ENCODE measurements at places on chromosomes 16 and 17.
A peak's percentile ranks its signal among the peaks of the same experiment; 100 is the strongest.

- DNase-seq = no peak
These were observed 3.7 kb downstream of the SPPL2C start for GRCh38 chr17:45848405-45848804.

- DNase-seq = no peak
These were observed 667.4 kb upstream of the SALL1 start for GRCh38 chr16:51818342-51818944.

- peak; percentile 44 for DNase-seq
These were observed 658 bp downstream of the RAB5C start for GRCh38 chr17:42153919-42154742.

- no peak for DNase-seq
These were observed 7.5 kb downstream of the C1QTNF8 start for GRCh38 chr16:1088295-1089170.

GRCh38 chr17:79651761-79652160, 40.9 kb upstream of the RBFOX3 start:
- DNase-seq = no peak

DNA sequence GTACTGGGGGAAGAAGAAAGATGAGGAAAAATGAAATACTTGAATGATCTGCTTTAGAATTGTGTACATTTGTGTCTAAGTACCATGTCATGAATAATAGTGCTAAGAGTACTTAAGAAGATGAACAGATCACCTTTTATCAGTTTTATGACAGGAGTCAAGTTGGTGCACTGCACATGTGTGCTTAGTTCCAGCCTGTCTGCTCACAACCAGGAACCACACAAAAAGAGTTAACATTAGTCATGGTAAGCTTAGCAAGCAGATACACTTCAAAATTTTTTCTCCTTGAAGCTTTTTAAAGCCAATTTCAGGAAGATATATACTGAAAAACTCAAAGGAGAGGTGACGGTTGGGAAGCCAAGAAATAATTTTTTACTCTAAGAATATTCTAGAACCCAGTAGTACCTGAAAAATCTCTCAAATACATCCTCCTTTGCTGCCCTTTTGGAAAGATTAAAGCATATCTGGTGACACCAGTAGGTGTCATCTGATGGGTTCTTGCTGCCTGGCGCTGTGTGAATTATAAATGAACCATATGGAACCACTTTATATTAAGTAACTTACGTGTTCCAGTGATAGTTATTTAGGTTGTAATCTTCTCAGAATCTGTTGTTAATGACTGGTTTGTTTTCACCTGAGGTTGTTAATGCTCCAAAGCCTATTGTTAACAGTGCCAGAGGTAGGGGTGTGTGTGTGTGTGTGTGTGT, 93.4 kb downstream of the MSI2 start:
- DNase-seq = peak; percentile 41

GRCh38 chr16:90035902-90036301, 16.6 kb upstream of the DBNDD1 start:
- no peak for DNase-seq

DNA sequence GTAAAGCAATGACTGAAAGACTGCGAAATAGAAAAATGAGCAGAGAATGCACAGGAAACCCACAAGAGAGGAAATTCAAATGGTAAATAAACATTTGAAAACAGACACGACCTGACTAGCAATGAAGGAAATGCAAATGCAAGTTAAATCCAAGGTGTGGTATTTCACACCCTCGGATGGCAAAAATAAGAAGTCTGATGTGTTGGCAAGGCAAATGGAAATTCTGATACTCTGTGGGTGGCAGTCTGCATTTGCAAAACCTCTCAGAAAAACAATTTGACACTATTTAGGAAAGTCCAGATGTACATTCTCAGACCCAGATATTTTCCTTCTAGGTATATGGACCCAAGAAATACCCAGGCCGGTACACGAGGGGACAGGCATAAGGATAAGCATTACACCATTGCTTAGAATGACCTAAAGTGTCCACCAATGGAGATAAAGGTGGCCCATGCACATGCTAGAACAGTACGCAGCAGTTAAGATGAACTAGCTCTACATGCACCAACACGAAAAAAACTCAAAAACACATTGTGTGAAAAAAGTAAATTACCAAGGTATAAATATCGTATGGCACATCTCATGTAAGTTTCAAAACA, 116.7 kb downstream of the GAS7 start:
- DNase-seq = no peak

DNA sequence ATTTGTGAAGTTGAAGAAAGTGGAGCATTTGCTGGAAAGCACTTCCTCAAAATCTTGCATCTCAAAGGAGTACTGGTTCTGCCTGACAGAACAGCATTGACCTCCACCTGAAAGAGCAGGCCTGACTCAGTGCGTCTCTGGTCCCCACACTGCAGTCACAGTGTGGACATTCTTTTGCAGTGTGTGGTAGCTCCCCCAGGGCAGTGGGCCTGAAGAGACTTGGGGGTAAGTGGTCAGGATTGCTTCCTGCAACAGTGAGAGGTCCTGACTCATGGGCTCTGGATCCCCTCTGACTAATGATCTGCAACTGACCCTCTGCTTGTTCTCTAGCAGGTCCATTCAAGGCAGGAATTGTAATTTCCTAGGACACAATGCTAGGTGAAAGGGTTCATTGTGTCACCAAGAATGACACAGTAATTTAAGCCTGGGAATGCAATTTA, 204.9 kb upstream of the KCNJ16 start:
- DNase-seq = no peak

DNA sequence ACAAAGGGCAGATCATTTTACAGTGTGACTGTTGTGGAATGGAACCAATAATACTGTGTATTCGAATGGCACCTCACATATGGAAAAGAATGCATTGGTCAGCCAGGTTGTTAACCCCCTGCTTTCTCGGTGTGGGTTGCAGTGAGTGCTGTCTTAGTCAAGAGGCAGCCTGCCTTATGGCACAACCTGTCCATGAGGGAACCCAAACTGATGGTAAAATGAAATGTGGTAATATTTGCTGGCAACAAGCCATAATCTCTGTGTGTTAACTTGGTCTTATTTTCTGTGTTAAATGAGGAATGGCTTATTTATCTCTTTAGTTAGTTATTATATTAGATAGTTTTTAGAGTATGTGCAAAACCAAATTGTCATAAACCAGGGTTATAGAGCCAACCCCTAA, 81.6 kb downstream of the TMC6 start:
- no peak for DNase-seq

DNA sequence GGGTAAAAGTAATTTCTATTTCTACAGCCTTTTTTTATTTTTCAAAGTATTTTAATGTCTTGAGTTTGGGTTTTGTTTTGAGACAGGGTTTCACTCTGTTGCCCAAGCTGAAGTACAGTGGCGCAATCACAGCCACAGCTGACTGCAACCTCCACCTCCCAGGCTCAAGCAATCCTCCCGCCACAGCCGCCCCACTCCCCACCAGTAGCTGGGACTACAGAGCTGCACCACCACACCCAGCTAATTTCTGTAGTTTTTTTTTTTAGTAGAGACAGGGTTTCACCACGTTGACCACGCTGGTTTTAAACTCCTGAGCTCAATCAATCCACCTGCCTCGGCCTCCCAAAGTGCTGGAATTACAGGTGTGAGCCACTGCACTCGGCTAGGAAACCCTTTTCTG, 44.0 kb downstream of the TUBD1 start:
- no peak for DNase-seq

DNA sequence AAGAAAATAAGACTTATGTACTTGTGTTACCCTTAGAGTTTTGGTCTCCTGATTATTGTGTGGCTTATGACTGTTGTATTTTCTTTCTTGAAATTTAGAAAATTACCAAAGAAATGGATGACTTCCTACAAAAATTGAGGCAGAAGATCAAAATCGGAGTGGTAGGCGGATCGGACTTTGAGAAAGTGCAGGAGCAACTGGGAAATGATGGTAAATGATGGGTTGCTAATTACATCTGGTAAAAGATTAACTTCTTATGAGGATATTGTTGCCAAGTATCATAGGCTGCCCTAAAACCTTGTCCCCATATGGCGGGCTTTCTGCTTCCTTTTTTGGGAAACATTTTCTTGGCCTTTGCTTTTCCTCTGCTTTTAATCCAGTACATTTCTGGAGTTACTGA, 4.1 kb downstream of the PMM2 start:
- DNase-seq = no peak

DNA sequence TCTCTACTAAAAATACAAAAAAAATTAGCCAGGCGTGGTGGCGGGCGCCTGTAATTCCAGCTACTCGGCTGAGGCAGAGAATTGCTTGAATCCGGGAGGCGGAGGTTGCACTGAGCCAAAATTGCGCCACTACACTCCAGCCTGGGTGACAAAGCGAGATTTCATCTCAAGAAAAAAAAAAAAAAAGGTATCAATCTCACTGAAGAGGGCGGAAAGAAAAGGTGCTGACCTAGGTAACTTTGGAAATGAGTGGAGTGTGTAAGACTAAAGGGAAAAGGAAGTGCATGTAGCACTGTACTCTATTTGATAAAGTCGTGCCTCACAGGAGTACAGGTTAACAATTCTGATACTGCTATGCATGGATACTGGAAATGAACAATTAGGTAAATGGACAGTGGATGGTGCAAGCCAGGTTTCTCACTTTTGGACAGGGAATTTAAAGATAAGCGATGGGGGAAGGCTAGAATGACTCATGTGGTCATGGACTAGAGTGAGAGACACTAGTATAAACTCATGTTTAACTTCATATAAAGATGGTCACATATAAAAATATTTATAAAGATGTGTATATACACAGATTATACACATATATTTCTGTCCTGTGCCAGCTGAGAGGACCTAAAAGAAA, 142.9 kb downstream of the CDK5R1 start:
- no peak for DNase-seq
